Daoy (cell line): ENCODE measurements at places on chromosomes 12 and 14. TPM values are rescaled to one million over a fixed set of nuclear protein-coding genes. Genes with fewer than 3 reads are reported as not detected.
A peak's percentile ranks its signal among the peaks of the same experiment; 100 is the strongest.

Gene HCAR1
- 0.03 and 0.23 TPM in 2 replicates for total RNA-seq

Gene PRR13
- 60.9 and 85.2 TPM in 2 replicates for total RNA-seq

Gene TMEM106C
- total RNA-seq: 162 and 181 TPM in 2 replicates

DNA sequence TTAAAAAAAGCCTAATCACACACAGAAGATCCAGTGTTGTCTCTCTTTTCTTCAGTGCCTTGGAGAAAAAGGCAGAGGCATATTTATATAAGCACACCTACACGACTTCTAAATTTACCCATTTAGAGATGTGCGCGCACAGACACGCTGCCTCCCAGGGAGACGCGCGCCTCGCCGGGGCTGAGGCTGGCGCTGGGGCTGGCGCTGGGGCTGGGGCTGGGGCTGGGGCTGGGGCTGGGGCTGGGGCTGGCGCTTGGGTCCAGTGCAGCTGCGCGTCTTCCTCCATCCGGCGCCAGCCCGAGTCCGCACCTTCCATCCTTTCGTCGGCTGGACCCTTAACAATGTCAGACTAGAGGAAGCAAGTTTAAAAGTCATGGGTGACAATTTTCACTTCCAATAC lies 118.4 kb upstream of the ARID2 start:
- DNase-seq: no peak

DNA sequence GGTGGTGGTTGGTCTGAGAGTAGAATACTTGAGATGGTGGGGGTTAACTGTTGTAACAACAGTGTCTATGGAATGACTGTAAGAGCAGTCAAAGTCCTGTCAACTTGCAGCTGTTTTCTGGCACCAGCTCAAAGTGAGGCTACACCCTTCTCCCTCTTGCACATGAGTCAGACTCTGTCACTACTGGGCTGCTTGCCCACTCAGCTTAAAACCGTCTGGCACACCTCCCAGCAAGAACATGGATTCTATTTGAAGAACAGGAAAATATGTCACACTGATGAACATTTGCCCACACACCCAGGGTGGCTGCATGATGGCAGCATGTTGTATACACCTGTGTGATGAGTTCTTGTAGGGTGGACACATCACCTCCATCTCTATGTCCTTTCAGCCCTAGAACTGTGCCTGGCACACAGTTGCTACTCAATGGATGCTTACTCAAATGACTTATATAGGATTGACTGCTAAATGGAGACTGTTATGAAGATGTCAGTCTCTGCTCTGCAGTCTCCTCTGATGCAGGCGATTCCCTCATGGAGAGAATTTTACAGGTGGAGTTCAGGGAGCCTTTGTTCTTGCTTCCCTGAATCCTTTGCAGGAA lies 19.3 kb upstream of the SERPINA6 start:
- peak; percentile 99 for DNase-seq

DNA sequence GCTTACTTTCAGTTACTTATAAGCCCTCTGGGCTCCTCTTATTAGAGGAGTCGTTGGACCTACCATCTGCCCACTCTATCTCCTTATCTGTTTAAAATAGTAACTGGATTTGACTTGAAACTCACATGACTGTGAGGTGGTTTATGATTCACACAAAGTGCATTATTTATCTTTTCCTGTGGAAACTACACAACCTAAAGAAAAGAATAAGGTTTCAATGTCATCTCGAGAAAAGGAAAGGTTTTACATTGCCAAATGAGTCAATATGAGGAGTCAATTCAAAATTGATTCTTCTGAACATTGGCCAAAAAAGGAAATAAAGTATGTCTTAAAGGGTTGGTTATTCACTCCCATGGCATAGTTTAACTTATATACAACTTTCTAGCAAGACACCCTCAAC lies 225.0 kb upstream of the G2E3 start:
- DNase-seq: no peak

GRCh38 chr14:70168406-70168805 lies 20.3 kb downstream of the SLC8A3 start:
- no peak for DNase-seq
